Hepatocyte (in vitro differentiated cells): ENCODE measurements at places on chromosomes 5 and 9. TPM values are rescaled to one million over a fixed set of nuclear protein-coding genes. Genes with fewer than 3 reads are reported as not detected.
A peak's percentile ranks its signal among the peaks of the same experiment; 100 is the strongest.

SLC34A3 gene
- 1.8 and 2.7 TPM in 2 replicates for total RNA-seq

ENHO gene
- 1.5 and 1.6 TPM in 2 replicates for total RNA-seq

PCDHGB1 gene
- total RNA-seq = 0.24 and 0.53 TPM in 2 replicates

QRFP gene
- not detected in 2 replicates for total RNA-seq

PPP2R2B gene
- 2.3 and 4.4 TPM in 2 replicates for total RNA-seq

PRLR gene
- total RNA-seq = 95.8 and 99.8 TPM in 2 replicates

AFAP1L1 gene
- total RNA-seq = 1.2 and 1.3 TPM in 2 replicates

F2RL2 gene
- 2.3 and 2.6 TPM in 2 replicates for total RNA-seq

SCGB3A2 gene
- 32.0 and 33.6 TPM in 2 replicates for total RNA-seq

PCDHB12 gene
- 1.1 and 1.4 TPM in 2 replicates for total RNA-seq

ARL14EPL gene
- 0.07 TPM in 1 of 2 replicates, not detected in the other for total RNA-seq

CNTFR gene
- total RNA-seq = 2.1 and 4.7 TPM in 2 replicates

DCTN3 gene
- total RNA-seq = 60.3 and 75.0 TPM in 2 replicates

- no peak for DNase-seq
Measured at GRCh38 chr9:86550401-86550800, 196.2 kb upstream of the TUT7 start.

DNA sequence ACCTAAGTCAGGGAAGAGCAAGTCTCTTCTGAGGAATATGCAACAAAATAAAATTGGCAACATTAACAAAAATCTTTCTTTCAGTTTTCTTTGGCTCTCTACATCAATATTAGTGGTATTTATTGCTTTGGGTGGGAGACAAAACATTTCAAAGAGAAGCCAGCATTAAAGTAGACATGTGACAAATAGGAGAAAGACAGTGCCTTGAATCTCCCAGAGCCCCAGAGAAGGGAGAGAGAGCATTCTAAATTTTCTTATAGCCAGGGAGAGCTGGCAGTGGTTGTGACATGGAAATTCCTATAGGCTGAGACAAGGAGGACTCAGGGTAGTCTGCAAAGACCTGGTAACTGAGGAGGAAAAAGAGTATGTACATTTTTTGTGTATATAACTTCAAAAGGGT, 79.4 kb upstream of the NREP start:
- no peak for DNase-seq

DNA sequence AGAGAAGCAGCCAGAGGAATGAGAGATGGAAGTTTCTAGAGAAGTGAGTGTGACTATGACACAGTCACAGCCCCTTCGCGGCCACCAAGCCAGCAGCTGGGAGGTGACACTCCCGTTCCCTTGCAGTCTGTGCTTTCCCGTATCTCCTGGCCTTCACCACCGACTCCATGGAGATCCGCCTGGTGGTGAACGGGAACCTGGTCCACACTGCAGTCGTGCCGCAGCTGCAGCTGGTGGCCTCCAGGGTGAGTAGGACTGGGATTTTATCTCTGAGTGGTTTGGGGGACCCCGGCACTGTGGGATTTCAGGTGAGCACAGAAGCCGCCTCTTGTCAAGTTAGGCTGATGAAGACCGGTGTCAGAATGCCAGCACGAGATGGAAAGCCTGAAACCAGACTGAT, 12.1 kb upstream of the SLC2A8 start:
- no peak for DNase-seq

- DNase-seq = no peak
Measured at GRCh38 chr9:34145165-34145564, 18.7 kb upstream of the DCAF12 start.

GRCh38 chr9:115522912-115523311, 405.0 kb upstream of the TNC start:
- DNase-seq = no peak

DNA sequence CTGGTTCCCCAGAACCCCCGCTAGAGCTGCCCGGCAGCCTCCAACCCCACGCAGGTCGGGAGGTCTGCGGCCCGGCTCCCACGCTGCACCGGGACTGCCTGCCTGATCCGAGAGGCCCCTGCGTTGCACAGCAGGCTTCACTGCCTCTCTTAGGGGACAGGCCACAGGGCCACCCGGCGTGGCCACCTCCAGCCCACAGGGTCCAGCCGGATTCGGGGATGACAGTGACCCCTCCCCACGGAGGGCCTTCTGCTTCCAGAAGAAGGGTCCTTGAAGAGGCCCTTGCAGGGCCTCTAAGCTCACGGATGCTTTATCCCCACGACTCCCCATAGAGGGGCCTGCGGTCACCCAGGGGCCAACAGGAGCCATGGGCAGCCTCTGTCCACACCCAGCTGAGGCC, 66.1 kb upstream of the PPP1R26 start:
- no peak for DNase-seq

DNA sequence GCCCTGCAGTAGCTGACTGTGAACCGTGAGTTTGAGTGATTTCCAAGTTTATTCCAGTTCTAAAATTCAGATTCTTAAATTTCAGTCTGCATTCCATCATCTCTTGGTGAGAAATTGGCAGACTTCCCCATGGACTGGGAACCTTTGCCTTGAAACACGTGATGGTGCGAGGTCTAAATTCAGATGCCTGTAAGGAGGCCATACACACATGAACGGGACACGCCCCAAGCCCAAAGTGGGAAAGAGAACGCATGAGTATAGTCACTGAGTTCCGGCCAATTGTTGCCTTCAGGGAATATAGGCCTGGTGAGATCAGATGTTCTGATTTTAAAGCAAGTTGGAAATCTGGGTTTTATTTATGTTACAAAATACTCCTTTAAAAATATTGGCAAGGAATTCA, 1084.4 kb upstream of the WWC1 start:
- no peak for DNase-seq

GRCh38 chr9:77750981-77751340, 102.8 kb upstream of the GNA14 start:
- DNase-seq = no peak

GRCh38 chr5:163305655-163306054, 131.7 kb upstream of the CCNG1 start:
- no peak for DNase-seq

DNA sequence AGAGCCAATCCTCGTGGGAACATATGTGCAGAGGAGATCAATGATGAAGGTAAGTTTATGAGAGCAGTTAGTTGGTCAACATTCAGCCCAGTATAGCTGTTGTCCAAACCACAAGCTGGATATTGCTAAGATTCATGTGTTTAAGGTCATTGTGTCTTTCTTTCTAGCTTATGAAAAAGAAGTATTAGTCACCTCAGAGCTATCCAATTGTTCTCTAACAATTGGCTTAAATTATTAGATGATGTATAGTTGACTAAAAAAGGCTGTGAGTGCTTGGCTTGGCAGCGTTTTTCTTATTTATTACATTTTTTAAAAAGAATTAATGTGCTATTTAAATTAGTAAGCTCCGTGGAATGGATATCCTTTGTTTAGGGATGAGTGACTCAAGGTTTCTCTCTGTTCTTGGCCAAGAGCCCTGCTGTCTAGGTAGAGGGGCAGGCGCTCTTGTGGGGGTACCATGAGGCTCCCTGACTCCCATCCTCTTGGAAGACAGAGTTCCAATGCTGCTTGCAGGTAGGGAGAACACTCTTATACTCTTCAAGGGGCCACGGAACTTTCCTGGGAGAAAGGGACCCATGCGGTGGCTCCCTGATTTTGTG, 487.4 kb downstream of the IRX1 start:
- DNase-seq = no peak

- no peak for DNase-seq
Measured at GRCh38 chr5:52692606-52693005, 95.1 kb upstream of the ITGA1 start.

- no peak for DNase-seq
Measured at GRCh38 chr9:104923289-104923688, 4.7 kb downstream of the ABCA1 start.

DNA sequence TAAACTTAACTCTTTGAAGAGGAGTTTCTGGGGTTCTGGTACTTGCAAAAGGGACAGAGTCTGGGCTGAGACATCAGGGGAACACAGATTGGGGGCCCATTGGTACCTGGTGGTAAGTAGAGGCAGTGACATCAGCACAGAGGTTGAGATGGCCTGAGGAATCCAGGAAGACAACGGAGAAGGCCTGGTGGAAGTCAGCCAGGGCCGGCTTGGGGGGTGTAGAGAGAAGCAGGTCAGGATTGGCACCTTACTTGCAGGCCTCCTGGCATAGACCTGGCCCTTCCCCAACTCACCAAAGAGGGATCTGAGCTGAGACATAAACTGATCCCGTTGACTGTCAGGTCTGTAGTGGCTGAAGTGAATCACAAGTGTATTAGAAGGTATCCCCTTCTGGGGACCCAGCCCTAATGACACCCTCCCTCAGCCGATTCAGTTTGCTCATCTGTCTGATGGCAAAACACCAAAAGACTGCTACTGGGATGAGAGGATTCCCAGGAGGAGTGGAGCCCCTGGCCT, 5.5 kb downstream of the NOL6 start:
- DNase-seq = no peak

DNA sequence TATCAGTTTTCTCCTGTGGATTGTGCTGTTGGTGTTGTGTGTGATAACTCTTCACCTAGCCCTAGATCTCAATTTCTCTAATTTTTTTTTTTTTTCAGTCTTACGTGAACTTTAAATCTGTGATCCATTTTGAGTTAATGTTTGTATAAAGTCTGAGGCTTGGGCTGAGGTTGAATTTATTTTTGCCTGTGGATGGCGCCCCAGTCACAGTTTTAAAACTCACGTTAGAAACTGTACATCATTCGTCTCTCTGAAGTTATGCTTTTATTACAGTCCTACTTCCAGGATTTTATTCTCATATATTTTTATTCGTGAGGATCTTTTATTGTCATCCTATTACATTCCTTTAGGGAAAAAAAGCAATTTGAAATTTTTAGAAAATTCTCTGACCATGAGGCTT, 103.1 kb downstream of the EHMT1 start:
- no peak for DNase-seq

- no peak for DNase-seq
Measured at GRCh38 chr5:61624553-61625136, 292.6 kb downstream of the ZSWIM6 start.

DNA sequence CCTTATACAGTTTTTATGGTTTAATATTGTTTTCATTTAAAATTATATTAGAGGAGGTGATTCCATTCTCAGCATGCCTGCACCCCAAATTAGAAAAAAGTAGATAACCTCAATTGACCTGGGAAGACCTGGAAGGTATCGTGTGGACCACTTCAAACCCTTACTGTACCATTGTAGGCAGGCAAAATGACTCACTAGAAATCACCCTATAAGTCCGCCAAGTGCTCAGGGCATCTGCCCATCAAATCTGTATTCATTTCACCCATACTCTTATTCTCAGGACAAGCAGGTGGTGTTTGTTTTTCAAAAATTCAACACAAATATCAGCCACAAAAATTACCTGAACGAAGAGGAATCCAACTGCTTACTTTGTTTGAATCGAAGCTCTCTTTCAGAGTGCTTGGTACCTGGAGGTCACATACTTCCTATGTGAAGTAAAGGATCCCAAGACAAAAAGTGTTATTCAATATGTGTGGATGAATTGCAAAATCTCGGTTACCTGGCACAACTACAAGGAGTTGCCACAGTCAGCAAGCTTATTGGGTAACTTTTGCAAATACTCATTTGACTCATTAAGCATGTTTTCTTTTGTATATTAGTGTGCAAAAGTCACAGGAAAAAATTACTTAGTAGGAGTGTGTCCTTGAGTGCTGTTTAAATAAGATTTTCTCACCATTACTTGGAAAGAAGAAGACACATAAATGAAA, 216.2 kb downstream of the ENC1 start:
- no peak for DNase-seq

- DNase-seq = no peak
Measured at GRCh38 chr9:95242613-95243012, 74.9 kb downstream of the FANCC start.

DNA sequence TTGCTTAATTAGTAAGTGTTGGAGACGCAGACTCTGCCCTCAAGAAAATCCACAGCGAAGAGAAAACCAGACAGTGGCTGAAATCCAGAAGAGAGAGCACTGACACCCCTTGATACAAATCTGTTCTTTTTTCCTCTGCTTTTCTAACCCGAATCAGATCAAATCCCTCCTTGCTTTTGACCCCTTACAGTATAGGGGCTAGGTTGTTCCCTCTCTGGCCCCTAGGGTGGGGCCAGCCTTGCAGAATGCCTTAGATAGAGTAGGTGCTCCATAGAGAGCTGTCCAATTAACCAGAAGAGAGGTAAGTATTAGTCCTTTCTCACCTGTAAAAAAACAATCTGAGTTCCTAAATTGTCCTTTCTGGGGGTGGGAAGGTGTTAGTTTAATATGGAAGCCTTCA, 10.1 kb downstream of the C1QTNF2 start:
- DNase-seq = no peak

GRCh38 chr5:16593013-16593412, 23.8 kb downstream of the RETREG1 start:
- no peak for DNase-seq

DNA sequence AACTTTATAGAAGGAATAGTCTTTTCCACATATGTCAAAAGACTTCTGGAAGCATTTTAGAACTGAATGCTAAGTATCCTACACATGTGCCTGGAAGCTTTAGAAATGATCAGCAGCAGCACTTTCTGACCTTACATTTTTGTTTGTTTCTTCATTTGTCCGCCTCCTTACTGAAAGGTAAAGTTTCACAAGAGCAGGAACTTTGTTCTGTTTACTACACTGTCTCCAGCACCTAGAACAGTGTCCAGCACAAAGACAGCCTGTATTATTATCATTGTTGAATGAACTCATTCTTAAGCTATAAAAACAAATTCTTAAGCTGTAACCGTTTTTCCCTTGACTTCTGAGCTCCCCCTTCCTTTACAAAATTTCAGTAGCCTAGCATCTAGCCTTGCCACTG, 14.8 kb downstream of the PIP5K1B start:
- no peak for DNase-seq

GRCh38 chr5:44942524-44943001, 133.8 kb downstream of the MRPS30 start:
- no peak for DNase-seq

- no peak for DNase-seq
Measured at GRCh38 chr9:27181381-27181780, 72.4 kb downstream of the TEK start.

- no peak for DNase-seq
Measured at GRCh38 chr9:128937310-128938165, 9.9 kb downstream of the DOLK start.

- peak; percentile 68 for DNase-seq
Measured at GRCh38 chr5:44536650-44537260, 147.5 kb upstream of the FGF10 start.

GRCh38 chr9:133203506-133204075, 5.5 kb downstream of the OBP2B start:
- no peak for DNase-seq

GRCh38 chr9:131799177-131799823, 59.4 kb upstream of the RAPGEF1 start:
- DNase-seq = peak; percentile 80

GRCh38 chr9:33142535-33142934, 24.6 kb downstream of the B4GALT1 start:
- no peak for DNase-seq

DNA sequence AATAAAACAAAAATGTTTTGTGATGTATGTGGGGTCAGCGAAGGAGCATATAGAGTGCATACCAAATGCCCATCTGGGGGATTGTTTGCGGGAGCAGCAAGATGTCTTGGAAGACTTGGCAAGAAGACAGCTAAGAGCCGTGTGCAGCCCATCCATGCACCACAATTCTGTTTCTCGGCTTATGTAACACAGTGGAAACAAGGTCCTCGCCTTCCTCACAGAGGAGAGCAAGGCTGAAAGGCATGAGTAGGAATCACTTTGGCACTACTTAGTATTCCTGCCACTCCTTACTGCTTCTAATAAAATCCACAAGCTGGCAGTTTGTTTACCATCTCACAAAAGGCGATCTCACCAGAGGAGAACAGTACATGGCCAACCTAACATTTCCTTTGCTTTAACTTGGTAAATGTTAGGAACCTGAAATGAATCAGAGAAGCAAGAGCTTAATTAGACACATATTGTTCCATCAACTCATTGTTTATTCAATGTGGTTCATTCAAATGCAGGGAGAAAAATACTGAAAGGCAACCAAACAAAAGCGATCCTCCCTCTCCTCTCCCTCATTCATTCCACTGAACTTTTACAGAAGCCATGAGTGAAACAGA, 648.1 kb downstream of the ACTL7B start:
- peak; percentile 17 for DNase-seq
